ENCODE measurements at places on chromosomes 6 and 20. TPM values are rescaled to one million over a fixed set of nuclear protein-coding genes. Genes with fewer than 3 reads are reported as not detected.

The ECI2 gene
- total RNA-seq = 38.4 TPM

The TUBB1 gene
- total RNA-seq = not detected

The PACSIN1 gene
- total RNA-seq = 0.07 TPM

The TINAG gene
- total RNA-seq = not detected

The C6orf118 gene
- not detected for total RNA-seq

The RAMACL gene
- total RNA-seq = 0.41 TPM

The GTSF1L gene
- total RNA-seq = 0.23 TPM

The SAMD5 gene
- total RNA-seq = not detected

The GLP1R gene
- 0.94 TPM for total RNA-seq

The GABRR1 gene
- not detected for total RNA-seq

The GRM4 gene
- not detected for total RNA-seq

The MLN gene
- total RNA-seq = not detected

The ENPP5 gene
- total RNA-seq = 0.16 TPM

The KATNA1 gene
- 21.6 TPM for total RNA-seq

The TPD52L2 gene
- 54.0 TPM for total RNA-seq

The GJA10 gene
- not detected for total RNA-seq

All from activated CD4-positive, alpha-beta T cell treated with anti-CD3 and anti-CD28 coated beads for 36 hours (primary cell).